ENCODE measurements at places on chromosomes 13 and 19.
A peak's percentile ranks its signal among the peaks of the same experiment; 100 is the strongest.

DNA sequence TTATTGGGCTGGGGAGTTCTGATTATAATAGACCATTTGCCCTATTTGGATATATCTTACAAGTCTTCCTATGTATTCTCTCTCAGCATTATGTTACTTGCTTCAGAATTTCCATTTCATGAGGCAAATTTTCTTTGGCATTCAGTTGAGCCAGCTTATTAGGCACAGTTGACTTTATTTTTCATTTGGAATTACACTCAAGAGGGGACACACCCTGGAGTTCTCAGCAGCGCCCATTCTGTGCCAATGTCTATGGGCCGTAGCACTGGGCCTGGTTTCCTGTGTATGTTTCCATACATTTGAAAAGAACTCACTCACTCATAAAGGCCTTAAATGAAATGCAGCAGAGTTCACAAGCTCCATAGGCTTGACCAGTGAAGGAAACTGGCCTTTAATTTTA, 138.5 kb downstream of the KLF12 start:
- no peak for DNase-seq

- no peak for DNase-seq
Observed at GRCh38 chr19:42411581-42412178, 15.5 kb downstream of the LIPE start.

GRCh38 chr19:51357952-51358351, 8.2 kb downstream of the ETFB start:
- DNase-seq, result no peak

DNA sequence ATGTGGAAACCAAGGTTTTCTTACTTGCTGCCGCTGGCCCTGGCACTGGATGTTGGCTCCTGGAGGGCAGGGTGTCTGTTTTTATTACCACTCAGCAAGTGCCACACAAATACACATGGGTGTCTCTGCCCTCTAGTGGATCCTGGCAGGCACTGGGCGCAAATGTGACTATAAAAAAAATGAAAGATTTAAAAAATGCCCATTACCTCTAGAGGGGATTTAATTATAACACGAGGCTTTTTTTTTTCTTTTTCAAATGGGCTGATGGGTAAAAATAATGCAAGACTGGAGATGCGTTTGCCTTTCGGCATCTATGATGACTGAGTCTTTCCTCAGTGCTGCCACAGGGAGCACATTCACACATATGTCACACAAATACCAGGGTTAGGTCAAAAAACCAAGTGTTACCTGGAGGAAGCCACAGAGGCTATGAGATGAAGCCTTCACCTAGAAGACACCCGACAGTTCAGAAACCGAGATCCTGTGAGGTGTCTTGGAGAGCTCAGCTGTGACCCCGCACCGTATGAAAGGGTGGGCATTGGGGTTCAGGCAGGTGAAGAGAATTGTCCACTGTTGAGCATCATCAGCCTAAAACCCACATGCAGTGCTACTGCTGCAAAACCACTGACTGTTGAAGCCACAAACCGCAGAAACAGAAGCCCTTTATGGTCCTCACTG, 25.7 kb downstream of the CHAMP1 start:
- DNase-seq, result peak; percentile 2

GRCh38 chr13:44719857-44720671, 143.9 kb upstream of the TSC22D1 start:
- DNase-seq, result no peak

- DNase-seq, result no peak
Observed at GRCh38 chr19:41545547-41545946, 30.4 kb upstream of the CEACAM21 start.

DNA sequence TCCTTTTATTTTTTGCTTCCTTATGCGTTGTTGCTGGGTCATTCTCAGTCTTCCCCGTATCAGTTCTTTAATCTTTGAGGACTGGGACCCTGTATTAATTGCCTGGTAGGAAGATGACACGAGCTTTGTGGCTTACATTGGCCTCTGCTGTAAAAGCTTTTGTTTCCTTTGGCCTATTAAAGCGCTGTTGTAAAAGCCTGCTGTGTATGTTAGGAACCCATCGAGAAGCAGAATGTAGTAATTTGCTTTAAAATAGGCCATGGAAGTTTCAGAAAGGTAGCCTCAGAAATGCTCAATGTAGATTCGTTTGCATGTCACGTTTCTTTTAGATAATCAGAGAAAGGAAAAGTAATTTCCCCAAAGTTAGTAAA, 257.5 kb upstream of the STARD13 start:
- DNase-seq, result no peak

- DNase-seq, result no peak
Observed at GRCh38 chr19:5452594-5453565, 2.3 kb upstream of the ZNRF4 start.

- no peak for DNase-seq
Observed at GRCh38 chr19:10604460-10604980, 17.4 kb upstream of the AP1M2 start.

- DNase-seq, result no peak
Observed at GRCh38 chr13:108437496-108437895, 168.0 kb downstream of the TNFSF13B start.

GRCh38 chr19:41000310-41000737, 9.2 kb downstream of the CYP2B6 start:
- DNase-seq, result no peak

- peak; percentile 7 for DNase-seq
Observed at GRCh38 chr19:50204811-50205675, 1.6 kb downstream of the MYH14 start.

- no peak for DNase-seq
Observed at GRCh38 chr19:19096641-19097627, 33.1 kb downstream of the SLC25A42 start.

DNA sequence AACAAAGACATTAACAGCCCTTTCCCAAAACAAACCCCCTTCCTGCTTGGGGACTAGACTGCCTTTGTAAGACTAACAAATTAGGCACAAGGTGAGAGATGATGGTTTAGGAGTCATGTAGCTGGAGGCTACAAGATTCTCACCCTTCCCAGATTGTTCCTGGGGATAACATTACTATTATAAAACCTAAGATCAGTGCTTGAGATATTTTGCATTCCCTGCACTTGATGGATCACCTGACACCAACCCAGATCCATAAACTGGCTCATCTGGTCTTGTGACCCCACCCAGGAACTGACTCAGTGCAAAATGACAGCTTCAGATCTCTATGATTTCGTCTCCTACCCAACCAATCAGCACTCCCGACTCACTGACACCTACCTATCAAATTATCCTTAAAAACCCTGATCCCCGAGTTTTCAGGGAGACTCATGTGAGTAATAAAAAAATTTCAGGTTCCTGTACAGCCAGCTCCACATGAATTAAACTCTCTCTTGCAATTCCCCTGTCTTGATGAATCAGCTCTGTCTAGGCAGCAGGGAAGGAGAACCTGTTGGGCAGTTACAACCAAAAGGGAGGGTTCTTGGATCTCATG, 2.4 kb upstream of the ZNF616 start:
- DNase-seq, result no peak

- DNase-seq, result peak; percentile 45
Observed at GRCh38 chr13:46172531-46172991, 9.4 kb downstream of the LCP1 start.

DNA sequence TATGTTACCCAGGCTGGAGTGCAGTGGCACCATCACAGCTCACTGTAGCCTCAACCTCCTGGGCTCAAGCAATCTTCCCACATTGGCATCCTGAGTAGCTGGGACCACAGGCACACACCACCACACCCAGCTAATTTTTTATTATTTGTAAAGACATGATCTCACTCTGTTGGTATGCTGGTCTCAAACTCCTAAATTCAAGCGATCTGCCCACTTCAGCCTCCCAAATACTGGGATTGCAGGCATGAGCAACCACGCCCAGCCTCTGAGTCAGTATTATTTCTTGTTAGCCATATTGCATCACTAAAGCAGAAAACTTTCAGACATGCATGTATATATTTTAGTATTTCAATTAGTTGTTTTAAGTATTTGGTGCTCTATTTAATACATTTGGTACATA, 376.4 kb downstream of the GPC6 start:
- no peak for DNase-seq

DNA sequence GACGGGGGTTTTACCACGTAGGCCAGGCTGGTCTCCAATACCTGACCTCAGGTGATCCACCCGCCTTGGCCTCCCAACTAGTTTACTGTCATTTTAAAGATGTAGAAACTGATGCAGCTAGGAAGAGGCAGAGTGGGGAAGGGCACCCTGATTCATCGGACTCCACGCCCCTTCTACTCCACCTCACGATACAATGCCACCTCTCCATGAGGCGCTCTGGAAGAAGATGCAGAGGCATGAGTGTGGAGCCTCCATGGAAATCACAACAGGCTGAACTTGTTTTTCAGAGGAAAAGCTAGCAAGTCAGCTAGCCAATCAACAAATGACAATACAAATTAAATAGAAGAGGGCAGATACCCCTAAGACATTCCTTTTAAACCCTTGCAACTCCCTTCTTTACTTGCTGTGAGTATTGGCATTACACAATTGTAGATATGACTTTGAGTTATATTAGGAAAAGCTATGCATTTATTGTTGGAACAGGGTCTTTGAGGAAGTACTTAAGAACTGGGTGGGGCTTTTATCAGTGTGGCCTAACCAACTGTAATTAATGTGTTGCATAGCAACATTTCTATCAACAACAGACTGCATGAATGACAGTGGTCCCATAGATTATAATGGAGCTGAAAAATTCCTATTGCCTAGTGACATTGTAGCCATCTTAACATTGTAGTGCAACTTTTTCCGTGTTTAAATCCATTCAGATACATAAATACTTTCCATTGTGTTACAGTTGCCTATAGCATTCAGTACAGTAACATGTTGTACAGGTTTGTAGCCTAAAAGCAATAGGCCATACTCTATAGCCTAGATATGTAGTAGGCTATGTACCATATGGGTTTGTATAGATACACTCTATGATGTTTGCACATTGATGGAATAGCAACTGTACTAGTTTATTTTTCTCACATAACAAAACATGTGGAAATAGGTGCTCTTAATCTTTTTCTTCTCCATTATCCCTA, 17.6 kb downstream of the WDFY2 start:
- no peak for DNase-seq

DNA sequence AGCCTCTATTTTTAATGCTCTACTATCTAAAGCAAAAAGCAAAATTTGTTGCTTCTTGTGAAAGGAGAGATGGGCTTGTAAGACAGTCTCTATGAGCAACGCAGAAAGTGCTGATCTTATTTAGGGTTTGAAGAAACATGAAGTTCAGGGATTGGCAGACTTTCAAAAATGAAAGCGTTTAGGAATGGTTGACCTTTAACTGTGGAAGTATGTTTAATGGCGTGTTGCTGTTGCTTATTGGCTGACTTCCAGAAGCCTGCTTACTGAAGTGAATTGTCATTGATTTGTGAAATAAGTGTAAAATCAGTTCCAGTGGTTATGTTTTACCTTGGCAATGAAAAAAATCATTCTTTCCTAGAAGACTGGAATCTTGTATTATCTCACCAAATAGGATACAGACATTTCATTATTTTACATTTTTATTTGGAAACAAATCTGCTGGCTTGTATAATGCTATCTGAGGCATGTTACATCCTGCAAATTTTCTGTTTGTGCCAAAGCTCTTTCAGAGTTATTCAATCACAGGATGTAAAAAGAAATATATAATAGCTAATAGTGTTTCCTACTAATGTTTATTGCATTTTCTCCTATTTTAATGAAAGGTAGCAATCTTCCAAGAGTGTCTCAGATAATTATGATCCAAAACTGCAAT, 221.3 kb upstream of the SLITRK6 start:
- no peak for DNase-seq

GRCh38 chr19:738509-739128, 12.3 kb upstream of the MISP start:
- DNase-seq, result no peak

- no peak for DNase-seq
Observed at GRCh38 chr19:10817291-10818038, 18.5 kb downstream of the TMED1 start.

DNA sequence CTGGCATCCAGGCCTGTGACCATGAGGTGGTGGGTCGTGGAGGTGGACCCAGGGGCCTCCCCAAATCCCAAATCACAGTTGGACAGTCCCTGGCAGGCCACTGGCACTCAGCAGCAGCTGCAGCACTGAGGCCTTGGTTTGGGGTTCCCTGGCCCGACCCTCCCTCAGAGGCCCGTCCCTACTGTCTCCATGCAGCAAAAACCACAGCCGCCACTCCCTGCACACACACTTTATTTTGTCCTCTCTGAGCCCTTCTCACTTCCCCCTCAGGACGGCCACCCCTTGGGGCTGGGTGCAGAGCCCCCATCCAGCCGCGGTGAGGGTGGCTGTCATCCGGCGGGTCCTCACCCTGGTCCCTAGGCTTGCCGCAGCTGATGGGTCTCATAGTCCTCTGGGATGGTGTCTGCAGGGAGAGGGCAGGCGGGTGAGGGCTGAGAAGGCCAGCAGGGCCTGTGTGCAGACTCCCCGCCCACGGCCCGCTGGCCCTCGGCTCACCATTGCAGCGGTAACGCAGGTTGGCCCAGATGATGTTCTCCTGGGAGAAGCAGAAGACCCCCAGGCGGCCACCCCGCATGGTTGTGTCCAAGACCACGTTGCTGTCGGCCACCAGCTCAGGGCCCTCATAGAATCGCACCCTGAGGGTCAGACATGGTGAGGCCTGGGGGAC, 8.4 kb downstream of the COMP start:
- no peak for DNase-seq

GRCh38 chr13:29689548-29689947, 94.1 kb upstream of the SLC7A1 start:
- no peak for DNase-seq

DNA sequence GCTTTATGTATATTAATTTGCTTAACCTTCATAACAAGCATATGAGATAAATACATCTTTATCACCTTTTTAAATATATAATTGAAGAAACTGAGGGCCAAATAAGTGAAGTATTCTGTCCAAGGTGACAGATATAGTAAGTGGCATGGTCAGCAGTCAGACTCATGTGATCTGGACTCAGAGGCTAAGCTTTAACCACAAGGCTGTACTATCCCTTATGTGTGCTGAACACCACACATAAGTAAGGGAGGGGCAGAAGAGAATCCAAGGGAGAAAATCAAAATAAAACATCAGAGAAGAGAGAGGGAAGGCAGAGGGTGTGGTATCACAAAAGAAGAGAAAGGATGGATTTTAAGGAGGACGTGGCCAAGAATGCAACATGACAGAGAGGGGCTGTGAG, 348.4 kb downstream of the EFNB2 start:
- no peak for DNase-seq

- DNase-seq, result no peak
Observed at GRCh38 chr13:41700790-41701310, 243.5 kb downstream of the RGCC start.

Measured in midbrain (tissue), 1 donor.